Renal pelvis (tissue), 12 donors: ENCODE measurements at places on chromosomes 2 and 18. TPM values are rescaled to one million over a fixed set of nuclear protein-coding genes. Genes with fewer than 3 reads are reported as not detected.

Gene STPG4
- 0.14 TPM for polyA plus RNA-seq

Gene WNT10A
- 1.1 TPM for polyA plus RNA-seq

- DNase-seq, result no peak
Observed at GRCh38 chr2:10989151-10989550, 77.4 kb downstream of the KCNF1 start.

DNA sequence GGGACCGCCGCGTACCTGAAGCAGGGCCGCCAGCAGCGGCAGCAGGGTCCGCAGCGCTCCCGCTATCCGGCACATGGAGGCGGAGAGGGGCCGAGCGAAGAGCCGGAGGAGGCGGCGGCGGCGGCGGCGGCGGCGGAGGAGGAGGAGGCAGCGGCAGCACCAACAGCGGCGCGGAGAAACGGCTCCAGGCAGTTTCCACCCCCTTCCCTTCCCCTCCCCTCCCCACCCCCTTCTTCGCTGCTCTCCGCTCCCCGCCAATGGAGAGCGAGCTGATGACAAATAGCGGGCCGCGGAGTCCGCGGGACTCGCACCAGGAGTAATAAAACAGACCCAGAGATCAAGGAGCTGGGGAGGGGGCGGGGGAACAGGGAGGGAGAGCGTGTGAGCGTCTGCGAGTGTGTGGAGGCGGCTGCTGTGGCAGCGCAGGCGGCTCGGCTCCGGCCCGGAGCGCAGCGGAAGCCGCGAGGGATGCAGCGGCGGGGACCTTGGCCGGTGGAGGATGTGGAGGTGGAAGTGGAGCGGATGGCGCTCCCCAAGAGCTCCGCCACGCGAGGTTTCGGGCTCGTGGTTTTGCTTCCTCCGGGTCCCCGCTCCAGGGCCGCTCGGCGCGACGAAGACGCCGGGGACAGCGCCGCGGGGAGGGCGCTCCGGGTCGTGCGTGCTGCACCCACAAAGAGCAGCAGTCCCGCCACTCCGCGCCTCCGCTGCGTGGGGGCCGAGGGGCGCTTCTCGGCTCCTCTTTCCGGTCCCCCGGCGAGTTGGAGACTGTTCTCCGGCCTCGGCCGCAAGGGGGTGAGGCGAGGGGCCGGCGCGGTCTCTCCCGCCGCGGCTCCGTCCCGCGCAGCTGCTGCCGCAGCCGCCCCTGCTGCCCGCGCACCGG, at the start of gene CDH2:
CDH2 (minus strand) TSS at position 183 of the 880 bp plus-strand sequence; CDS start at position 75, 108 bp downstream.
- DNase-seq, result peak; percentile 91

GRCh38 chr18:43590182-43590903, 313.1 kb upstream of the SYT4 start:
- no peak for DNase-seq

DNA sequence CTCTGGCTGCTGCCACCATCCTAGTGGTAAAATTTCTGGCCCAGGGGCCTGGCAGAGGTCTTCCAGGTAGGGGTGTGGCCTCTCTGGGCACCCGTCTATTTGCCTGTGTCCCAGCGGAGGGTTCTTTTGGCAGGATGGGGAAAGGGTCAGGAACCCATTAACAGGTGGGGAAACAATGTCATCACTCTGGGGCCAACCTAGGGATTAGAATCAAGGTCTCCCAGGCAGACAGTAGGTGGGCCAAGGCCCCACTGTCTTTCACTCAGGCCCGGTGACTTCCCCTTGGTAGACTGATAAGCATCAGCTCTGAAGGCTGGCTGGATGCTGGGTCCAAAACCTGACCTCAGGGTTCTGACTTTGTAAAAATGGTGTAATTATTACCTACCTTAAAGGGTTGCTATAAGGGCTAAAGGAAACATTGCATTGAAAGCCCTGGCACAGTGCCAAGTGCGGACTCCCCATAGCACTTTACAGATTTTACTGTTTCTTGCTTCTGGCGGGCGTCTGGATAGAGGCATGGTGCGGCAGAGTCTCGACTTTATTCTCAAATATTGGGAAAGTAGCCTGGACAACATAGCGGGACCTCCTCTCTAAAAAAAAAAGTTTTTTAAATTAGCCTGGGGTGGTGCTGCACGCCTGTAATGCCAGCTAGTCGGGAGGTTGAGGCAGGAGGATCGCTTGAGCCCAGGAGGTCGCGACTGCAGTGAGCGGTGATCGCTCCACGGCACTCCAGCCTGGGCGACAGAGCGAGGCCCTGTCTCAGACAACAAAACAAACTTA, 2.2 kb downstream of the LBX2 start:
- no peak for DNase-seq

- DNase-seq, result no peak
Observed at GRCh38 chr2:207394812-207395534, 134.8 kb upstream of the CREB1 start.

GRCh38 chr2:86525421-86526340, 37.6 kb downstream of the CHMP3 start:
- DNase-seq, result no peak

- no peak for DNase-seq
Observed at GRCh38 chr2:104769096-104769495, 84.8 kb upstream of the POU3F3 start.

DNA sequence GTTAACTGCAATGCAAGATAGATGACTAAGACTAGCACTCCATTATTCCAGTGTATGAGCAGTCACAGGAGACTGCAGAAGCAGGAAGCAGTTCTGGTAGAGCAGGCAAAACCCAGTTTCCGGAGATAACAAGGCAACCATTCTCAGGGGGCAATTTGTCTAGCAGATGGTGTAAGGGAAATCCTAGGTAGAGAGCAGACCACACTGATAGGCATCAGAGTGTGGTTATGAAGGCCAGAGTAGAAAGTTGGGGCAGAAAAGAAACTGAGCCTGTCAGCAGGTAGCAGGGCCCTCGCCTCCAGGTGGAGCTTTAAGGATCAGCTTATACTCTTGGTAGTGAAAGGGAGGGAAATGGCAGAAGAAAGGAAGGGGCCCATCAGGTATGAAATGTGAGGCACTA, 164.4 kb downstream of the PDE11A start:
- DNase-seq, result no peak

- no peak for DNase-seq
Observed at GRCh38 chr18:10270151-10270571, 184.3 kb upstream of the APCDD1 start.

DNA sequence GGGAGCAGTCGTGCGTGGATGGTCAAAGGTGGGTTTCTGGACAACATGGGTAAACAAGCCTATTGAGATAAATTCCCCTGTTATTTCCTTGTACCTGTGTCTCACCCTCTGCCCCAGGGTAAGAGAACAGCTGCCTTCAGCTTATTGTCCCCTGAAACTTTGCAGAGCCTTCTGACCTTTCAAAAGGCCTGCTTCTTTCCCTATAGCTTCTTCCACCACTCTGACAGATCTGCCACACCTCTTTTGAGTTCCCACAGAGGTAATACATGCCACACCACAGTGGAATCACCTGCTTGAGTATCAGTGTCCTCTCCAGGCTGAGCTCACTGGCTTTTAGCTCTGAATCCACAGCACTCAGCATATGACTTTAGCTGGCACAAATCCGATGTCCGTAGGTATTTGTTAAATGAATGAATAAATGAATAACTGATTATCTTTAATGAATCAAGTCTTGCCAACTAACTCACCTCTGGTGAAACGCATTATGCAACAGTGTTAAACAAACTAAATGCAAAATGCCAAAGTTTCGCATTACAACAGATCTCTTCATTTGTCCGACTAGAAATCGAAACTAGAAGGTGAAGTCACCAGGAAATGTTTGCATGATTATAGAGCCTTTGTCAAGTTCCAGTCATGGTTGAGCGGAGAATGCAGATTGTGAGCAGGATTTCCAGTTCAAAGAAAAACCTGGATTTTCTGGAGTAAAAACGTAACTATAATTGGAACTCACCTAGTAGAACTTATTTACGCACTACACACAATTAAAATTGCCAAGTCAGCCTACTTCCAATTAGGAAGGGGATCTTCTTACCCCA, 16.4 kb downstream of the DYNAP start:
- peak; percentile 61 for DNase-seq

- DNase-seq, result no peak
Observed at GRCh38 chr2:175621821-175622220, 380.2 kb downstream of the LNPK start.

DNA sequence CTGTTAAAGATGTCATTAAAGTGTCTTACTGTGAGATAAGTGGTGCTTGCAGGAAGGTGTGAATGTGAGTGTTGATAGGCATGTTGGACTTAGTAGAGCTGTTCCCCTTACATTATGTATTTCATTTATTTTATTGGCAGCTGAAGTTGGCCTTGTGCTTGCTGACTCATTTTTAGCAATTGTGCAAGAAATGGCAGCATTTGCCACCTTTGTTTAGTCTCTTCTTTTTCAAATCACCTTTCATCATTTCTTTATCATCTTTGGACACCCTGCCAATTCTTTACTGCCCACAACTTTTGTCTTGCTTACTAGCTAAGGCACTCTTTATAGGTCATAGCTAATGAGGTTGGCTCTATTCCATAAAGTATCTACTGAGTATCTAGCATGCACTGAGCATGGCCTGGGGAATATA, 130.3 kb upstream of the LYPD6 start:
- no peak for DNase-seq

DNA sequence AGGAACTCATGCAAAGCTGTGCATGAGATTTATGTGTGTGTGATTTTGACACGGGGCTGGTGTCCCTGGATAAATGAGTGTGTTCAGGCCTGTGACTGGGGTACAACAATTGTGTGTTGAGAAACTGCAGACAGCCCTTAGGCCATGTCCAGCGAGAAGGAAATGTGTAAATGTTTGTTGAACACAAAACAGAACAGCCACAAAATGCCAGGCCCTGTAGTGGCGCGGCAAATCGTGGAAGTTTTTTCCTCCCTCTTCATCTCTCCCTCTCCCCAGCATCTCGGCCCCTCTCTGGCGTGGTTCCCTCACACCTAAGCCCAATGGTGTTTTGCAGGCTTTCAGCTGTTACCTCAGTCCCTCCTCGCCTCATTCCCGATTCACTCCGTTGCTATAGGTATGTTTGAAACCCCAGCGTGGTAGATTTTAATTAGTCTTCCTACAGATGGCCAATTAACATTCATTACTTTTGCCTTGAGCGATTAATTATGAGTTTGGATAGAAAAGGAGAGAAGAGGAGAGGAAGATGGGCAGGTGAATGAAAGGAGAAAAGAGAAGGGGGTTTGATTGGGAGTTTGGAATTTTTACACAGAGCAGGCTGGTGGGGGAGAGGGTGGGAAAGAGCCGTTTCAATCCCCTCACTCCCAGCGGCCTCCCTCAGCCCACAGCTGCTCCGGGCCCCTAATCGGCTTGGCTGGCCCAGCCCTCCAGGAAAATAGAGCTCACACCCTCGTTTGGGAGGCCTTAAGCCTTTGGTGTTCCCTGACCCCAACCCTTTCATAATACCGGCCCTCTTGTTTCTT, 10.8 kb downstream of the SPR start:
- DNase-seq, result no peak

- no peak for DNase-seq
Observed at GRCh38 chr2:119149611-119150010, 8.9 kb downstream of the C1QL2 start.

- no peak for DNase-seq
Observed at GRCh38 chr2:10447300-10447894, 730 bp downstream of the ODC1 start.

GRCh38 chr2:68121873-68122679, 35.6 kb upstream of the PNO1 start:
- DNase-seq, result peak; percentile 83

DNA sequence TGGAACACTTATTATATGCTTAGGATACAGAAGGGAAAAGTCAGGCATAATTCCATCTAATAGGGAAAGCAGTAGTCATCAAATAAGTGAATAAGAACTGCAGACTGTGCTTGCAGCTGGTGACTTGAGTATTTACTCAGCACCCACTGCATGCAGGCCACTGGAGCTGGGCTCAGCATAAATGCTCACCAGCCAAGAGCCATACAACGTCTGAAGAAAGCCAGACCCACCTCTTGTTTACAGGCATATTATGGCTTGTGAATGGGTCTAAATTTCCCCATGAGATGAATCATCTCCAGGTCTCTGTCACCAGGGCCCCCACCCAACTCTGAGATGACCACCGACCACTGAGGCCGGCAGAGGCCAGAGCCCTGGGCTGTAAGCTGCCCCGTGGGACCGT, 123.8 kb upstream of the PKDCC start:
- DNase-seq, result no peak

DNA sequence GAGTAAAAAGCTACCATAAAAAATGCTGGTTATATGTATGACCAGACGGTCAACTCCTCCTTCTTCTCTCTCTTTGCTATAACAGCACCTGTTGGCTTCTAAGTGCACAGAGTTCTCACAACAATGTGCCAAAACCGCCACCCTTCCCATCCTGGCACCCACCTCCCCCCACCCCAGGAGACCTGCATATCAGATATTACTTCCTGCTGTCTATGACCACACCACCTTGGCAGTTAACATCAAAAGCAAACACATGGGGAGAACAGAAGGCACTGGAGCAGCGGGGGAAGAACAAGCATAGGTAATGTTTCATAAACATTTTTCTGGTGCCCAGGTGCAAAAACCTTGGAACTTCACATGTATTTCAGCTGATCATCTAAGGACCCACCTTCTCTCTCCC, 15.5 kb downstream of the SPRED2 start:
- no peak for DNase-seq

GRCh38 chr2:105852066-105852465, 107.4 kb downstream of the NCK2 start:
- no peak for DNase-seq

DNA sequence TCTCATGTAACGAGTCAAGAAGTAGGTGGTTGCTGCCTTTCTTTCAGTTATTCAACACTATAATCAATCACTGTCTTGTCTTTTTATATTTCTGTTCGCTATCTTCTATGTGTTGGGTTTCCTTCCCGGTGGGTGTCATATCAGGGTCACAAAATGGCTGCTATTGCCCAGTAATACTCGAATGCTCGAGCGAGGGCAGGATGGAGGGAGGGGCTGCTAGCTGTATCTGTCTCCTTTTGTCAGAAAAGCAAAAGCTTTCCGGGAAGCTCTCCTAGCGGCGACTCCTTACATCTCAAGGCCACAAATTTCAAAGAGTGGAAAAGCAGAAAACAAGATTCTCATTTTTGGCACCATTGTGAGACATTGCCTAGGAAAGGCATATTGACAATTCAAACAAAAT, 16.4 kb upstream of the GALNT3 start:
- DNase-seq, result no peak

GRCh38 chr2:21467910-21468309, 344.1 kb downstream of the TDRD15 start:
- DNase-seq, result no peak

- DNase-seq, result no peak
Observed at GRCh38 chr2:20916604-20917286, 93.8 kb upstream of the LDAH start.
